ENCODE measurements at places on chromosomes 2 and 18.
A peak's percentile ranks its signal among the peaks of the same experiment; 100 is the strongest.

GRCh38 chr2:234488913-234489451 is 7.9 kb downstream of the ARL4C start:
- DNase-seq, result no peak

DNA sequence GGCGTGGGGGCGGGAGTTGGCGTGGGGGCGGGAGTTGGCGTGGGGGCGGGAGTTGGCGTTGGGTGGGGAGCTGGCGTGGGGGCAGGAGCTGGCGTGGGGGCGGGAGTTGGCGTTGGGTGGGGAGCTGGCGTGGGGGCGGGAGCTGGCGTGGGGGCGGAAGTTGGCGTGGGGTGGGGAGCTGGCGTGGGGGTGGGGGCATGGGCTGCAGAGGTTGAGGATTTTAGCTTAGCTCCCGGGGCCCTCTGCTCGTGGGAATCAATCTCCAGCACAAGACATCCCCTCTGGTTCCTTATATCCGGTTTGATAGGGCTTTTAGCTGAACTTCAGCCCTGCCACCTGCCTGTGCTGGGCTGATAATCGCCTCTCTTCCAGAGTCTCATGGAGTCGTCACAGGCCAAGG is 177.0 kb downstream of the LDLRAD4 start:
- no peak for DNase-seq

DNA sequence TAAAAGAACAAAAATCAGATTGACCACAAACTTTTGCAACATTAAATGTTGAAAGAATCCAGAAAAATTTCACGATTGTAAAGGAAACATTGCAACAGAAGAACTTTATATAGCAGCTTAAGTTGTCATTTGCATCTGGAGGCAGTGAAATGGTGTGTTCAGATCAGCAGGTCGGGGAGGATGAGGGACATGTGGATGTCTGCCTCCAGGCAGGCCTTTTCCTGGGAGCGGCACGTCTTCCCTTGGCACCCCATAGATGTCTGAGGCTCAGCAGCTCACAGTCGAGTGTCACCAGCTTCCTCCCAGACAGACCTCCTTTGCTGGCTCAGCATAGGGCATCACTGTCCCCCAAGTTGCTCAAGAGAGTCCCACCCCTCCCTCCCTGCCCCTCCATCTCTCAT is 44.3 kb upstream of the ASB1 start:
- no peak for DNase-seq

DNA sequence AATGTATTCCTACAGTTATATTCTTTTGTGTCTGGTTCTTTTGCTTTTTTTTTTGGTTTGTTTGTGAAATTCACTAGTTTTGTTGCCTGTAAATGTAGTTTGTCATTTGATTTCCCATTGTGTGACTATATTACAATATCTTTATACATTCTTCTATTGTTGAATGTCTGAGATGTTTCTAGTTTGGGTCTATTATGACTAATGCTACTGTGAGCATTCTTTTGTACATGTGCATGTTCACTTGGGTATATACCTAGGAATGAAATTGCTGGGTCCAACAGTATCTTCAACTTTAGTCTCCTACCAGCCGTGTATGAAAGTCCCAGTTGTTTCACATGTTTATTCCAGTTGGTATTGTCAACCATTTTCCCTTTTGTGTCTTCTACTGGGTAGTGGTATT is 112.7 kb upstream of the RBMS1 start:
- no peak for DNase-seq

DNA sequence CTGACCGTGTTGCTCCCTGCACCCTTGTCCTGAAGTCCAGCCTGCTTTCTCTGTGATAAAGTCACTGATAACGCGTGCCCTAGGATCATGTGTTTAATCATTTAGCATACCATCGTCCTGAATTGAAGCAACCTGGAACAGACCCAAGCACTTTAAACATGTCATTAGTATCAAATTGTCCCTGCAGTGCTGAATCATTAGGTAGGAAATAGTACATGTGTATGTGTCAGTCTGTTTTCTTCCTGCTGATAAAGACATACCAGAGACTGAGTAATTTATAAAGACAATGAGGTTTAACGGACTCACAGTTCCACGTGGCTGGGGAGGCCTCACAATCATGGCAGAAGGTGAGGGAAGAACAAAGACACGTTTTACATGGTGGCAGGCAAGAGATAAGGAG is 2.8 kb downstream of the ASB18 start:
- no peak for DNase-seq

- DNase-seq, result no peak
Observed at GRCh38 chr2:149463328-149464002, 124.1 kb downstream of the MMADHC start.

DNA sequence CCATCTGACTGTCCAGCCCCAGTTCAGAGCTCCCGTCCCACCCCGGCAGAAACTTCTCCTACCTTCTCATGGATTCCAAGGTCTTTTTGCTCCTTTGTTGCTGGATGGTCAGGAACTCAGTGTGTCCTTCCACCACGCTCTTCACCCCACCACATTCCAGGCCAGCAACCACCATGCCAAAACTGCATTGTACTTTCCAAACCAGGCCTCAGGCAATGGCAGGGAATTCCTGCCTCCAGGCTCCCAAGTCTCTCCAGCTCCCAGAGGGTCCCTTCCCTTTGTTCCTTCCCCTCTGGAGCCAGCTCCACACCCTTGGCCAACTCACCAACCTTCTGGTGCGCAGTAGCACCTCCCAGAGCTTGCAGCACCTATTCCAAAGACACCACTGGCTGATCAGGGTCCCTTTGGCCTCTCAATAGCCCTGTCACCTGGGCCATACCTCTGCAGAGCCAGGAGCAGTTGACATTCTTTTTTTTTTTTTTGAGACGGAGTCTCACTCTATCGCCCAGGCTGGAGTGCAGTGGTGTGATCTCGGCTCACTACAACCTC is 8.1 kb downstream of the CHMP1B start:
- no peak for DNase-seq

DNA sequence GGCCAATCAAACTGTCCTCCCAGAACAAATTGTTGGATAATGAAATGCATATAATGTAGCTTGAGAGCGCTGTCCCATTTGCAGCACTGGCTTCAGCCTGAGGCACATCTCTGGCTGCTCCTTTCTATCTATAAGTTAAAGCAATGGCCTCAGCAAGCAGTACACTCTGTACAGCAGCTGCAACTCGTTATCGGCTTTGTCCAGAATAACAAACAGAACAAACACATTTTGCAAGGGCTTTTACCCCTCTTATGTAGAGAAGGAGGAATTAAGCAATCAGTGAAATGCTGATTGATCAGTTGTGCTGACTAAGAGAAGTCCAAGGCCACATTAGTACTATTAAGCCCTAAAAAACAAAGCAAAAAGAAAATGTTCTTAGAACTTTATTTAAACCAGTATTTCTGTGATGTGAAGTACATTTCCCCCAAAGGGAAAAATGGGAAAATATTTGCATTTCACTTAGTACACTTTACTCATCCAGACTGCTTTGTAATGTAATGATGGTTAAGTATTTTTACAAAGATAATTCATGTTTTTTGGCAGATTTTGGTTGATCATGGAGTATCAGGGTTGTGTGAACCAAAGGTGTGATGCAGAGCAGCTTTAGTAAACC is 15.0 kb upstream of the CPS1 start:
- DNase-seq, result no peak

- DNase-seq, result no peak
Observed at GRCh38 chr2:111712361-111712760, 171.6 kb downstream of the ANAPC1 start.

- peak; percentile 5 for DNase-seq
Observed at GRCh38 chr2:79219383-79219988, 59.9 kb upstream of the REG3A start.

DNA sequence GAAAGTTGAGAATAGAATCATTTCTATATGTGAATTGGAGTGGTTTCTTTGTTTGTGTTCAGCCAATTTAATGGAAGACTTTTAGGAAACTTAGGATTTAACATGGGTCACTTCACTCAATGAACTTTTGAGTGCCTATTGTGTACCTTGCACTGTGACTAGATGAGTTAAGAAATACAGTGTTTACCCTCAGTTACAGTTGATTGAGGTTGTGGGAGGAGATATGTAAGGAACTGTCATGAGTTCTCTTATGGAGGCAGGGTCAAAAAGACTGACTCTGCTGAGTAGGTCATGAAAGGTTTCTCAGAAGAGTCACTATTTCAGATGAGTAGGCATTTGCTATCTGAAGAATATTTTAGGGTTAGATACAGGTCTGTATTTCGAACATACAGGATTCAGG is 98.6 kb downstream of the RAB3GAP1 start:
- DNase-seq, result no peak

- no peak for DNase-seq
Observed at GRCh38 chr2:56287974-56288373, 104.2 kb downstream of the CCDC85A start.

- DNase-seq, result no peak
Observed at GRCh38 chr2:229665158-229665557, 49.2 kb downstream of the DNER start.

DNA sequence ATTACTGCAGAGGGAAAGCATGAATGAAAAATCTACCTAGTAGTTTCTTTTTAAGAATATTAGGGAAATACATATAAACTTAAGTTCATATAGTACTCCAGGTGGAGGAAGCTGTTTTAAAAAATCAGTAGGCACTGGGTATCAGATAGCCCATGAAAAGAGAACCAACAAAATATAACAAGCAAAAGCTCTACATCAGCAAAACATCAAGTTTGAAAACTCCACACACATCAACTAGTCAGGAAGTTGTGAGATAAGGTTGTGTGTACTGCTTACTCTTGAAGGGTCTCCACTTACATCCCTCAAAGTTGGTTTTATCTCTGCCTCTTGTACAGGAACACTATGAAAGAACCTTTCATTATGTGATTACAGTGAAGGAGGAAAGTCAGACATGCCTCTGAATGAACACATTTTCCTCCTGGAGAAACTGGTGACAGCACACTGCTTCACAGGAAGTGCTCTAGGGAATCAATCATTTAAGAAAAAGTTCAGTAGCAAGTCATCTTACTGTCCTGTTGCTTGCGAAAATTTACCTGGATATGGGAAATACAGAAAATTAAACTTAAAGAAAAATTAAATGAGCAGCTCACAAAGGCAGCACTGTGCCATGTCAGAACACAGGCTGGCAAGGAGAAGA is 57.7 kb downstream of the THADA start:
- no peak for DNase-seq

GRCh38 chr2:69975853-69976462 is 14.5 kb upstream of the ASPRV1 start:
- DNase-seq, result no peak

- no peak for DNase-seq
Observed at GRCh38 chr2:207041279-207041678, 102.0 kb downstream of the CPO start.

GRCh38 chr18:45777393-45777792 is 48.1 kb upstream of the SIGLEC15 start:
- DNase-seq, result no peak

GRCh38 chr2:62292190-62292589 is 96.3 kb downstream of the B3GNT2 start:
- no peak for DNase-seq

DNA sequence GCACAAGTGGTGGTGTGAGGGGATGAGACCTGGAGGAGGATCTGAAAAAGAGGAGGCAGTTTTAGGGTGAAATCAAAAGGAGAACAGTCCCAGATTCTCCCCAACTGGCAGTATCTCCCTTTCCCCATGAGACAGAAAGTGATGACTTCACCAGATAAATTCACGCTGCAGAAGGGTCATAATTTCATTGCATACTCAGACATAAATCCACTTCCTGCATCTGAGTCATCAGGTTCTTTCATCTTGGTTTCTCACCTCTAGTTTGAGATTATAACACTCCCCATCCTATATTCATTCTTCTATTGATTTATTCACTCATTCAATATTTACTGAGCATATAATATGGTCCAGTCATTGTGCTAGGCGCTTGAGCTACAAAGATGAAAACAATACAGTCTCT is 64.7 kb downstream of the CCDC148 start:
- DNase-seq, result no peak

- DNase-seq, result no peak
Observed at GRCh38 chr2:69668598-69668997, 25.1 kb upstream of the AAK1 start.

GRCh38 chr18:50030146-50030545 is 164.8 kb downstream of the MYO5B start:
- no peak for DNase-seq

GRCh38 chr18:22349317-22349898 is 68.3 kb downstream of the CTAGE1 start:
- DNase-seq, result no peak

DNA sequence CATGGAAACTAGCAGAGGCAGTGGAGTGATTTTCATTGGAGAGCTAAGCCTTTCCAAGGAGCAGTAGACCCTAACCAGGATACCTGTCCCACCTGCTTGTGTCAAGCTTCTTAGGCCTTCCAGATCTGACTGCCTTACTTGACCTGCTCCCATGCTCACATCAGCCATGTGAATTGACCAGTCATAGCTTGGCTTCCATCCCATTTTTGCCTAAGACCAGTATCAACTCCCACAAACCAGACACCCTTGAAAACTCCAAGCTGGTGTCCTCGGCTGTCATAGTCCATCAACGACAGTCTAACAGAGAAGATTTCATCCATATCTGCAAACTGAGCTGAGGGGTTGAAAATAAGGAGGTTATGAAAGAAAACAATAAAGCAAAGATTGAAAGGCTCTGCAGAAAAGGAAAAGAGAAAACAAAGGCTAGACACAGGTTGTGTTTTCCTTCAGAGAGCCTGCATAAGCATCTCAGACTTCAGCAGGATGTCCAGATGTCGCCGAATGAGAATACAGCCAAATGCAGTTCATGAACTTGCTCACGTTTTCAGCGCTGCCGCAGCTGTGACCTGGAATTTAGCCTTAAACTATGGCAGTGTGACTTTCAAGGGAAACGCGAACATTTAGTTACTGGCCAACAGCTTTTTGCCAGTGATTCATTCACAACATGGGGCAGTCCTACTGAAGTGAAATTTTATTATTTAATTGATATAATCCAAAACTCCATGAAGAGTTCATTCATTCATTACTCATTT is 868.1 kb upstream of the ID2 start:
- no peak for DNase-seq

GRCh38 chr2:14941151-14941631 is 308.7 kb downstream of the LRATD1 start:
- DNase-seq, result no peak

DNA sequence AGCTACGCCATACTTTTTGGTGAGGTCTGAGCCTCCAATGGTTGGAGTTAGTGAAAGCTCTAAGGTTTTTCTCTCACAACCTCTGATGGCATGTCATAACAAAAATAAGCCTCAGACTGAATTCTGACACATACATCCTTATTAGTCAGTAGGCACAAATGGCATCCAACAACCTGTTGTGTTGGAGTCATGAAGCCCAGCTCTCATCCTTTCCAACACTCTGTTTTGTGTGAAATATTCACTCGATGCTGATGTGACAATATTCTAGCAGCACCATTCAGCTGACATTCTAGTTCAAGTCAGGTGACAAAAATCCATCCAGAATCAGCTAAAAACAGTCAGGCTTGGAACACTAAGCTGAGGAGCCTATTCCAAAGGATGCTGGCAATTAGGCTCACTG is 603.2 kb upstream of the ID2 start:
- no peak for DNase-seq

GRCh38 chr18:741931-742512 is 29.6 kb upstream of the ENOSF1 start:
- peak; percentile 10 for DNase-seq

DNA sequence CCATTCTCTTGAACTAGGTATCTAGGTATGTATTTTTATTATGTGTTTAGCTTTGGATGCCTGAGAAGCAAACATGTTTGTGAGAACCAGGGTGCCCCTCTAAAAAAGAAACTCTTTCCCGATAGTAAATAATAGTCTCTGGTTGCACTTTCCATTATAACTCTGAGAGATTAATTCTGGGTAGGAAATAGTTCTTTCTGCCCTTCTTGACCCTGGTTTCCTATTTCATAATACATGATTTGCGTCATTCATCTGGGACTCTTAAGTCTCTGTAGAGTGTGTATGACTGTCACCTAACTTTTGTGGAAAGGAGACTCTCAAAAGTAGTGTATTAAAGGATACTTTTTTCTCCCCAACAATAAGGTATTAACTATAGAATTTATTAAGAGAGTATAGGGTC is 31.5 kb downstream of the ACSL3 start:
- no peak for DNase-seq
